HTR-8/SVneo (cell line): ENCODE measurements at places on chromosomes 5 and 9.

DNA sequence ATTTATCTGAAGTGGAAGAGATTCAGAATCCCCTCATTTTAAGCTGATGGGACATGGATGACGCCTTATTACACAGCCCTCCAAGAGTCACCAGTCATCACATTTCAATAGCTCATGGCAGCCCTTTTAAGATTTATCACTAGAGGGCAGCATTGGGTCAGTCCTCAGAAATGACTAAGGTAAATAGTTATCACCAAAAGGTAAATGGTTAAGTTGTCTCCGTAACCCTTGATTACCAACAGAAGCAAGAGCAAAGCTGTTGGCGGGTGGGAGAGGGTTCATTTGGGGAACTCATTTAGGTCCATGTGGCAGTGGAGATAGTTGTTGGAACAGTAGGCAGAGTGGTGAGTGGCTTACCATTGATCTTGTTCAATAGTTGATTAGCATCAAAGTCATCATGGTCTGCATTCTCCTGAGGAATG, 12.0 kb upstream of the C9 start:
- DNase-seq: peak; percentile 67

- no peak for DNase-seq
These were observed 58.1 kb downstream of the ALDH7A1 start for GRCh38 chr5:126536874-126537273.

DNA sequence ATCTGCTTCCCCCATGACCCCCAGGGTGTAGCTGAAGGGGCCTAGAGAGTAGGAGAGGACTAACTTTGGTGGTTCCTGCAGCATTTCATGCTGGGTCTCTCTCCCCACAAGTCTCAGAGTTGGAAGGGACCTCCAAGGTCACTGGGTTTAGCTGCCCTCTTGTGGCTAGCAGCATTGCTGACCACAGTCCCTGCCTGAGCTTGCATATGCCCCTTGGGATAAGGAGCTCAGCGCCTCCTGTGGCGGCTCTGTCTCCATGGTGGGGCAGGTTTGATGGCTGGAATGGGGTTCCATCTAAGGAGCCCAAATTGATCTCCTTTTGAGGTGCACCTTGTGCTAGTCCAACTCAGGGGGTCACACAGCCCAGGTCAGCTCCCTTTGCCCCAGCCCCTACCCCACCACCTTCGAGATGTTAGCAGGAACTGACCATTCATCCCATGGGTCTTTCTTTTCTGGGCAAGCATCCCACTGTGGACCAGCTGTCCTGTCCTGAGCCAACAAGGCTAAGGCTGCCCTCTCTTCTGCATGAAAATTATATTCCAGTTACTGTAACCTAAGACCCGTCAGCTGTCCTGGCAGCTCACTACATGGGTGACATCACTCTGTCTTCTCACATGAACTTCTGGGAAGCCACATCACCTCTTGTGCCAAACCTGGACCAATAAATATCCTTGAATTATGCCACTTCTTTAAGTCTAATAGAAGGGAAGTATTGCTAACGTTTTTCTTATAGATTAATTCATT, 196.2 kb downstream of the HSPA4 start:
- DNase-seq: peak; percentile 56

GRCh38 chr5:14824499-14824898, 47.1 kb downstream of the ANKH start:
- DNase-seq: no peak

- no peak for DNase-seq
These were observed 13.5 kb downstream of the NREP start for GRCh38 chr5:111743512-111743911.

- DNase-seq: peak; percentile 51
These were observed 1.5 kb downstream of the NKD2 start for GRCh38 chr5:1010181-1010510.

DNA sequence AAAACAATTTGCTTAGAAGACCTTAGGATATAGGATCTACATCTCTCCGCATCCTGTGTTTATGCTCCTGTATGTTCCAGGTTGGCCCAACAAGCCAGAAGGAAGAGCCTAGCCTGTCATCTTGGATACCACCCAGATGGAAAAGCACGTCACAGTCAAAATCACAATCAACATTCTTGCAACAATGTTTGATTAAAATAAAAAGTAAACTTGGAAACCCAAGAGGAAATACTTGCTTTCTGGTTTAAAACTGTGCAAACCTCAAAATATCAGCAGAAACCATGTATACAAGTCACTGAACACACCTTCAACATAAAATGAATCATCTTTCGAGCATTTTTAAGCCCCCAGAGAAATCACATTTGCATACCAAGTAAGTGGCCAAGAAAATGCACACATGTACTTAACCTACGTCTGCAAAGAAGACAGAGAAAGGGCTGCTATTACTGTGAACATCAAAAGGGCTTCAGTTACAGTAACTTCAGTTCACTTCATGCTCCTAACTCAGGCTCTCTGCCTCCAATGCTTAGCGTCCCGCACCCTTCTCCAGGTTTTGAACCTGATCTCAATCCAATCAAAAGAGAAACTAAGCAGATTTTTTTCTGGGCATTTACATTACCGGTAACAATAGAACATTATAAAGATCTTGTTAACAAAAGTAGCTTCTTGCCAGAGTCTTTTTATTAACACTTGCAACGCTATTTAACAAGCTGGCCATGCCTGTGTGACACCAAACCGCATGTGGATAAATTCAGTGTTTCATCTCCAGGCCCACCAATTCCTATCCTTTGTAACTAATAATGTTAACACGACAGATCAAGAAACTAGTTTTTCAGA, 1.3 kb downstream of the ENC1 start:
- DNase-seq: no peak

DNA sequence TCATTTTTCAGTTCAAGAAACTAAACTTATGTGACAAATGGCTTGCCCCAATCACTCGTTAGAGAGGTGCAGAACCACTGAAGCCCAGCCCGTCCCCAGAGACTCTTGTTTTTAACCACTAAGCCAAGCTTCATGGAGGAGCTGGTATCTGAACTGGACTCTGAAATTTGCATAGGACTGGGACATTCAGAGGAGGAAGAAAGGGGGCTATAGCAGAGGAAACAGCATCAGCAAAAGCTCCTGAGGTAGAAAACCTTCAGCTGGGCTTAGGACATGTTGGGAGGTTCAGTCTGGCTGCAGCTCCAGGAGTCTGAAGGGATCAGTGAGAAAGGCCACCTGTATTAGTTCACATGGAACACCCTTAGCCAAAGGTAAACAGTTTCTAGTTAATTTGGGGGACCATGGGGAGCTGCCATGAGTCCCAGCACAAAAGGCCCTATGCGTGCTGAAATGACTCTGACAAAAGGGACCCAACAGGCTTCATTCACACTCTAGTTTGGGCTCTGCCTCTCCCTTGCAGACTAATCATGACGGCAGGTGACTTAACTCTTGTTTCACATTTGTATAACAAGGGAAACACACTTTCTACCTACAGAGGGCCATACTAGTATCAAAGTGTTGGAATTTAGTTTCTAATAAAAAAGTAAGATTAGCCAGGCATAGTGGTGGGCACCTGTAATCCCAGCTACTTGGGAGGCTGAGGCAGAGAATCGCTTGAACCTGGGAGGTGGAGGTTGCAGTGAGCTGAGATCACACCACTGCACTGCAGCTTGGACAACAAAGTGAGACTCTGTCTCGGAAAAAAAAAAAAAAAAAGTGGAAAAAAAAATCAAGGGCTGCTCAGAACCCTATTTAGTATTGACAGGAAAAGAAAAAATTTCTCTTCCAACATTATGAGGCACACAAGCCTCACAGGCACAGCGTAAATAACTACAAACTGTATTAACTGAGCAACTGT, 10.2 kb downstream of the FBXO10 start:
- DNase-seq: no peak

GRCh38 chr5:33745101-33745770, 146.6 kb downstream of the ADAMTS12 start:
- no peak for DNase-seq

DNA sequence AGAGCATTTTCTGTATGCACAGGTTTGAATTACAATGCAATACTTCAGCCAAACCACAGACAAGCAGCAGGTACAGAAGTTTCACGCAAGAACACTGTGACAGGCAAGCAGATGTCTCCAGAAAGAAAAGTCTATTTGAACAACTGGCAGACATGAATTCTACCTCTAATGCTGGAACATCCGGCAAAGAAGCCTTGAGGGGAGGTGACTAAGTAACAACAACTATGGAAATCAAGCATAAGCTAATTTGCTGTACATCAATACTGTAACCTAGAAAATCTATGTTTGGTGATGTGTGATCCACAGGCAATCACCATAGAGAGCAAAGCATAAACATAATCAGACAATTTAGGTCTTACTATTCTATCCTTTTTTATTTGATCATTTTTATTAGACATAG, 65.5 kb downstream of the PLK2 start:
- no peak for DNase-seq

GRCh38 chr9:98925956-98926355, 17.8 kb upstream of the COL15A1 start:
- no peak for DNase-seq

- no peak for DNase-seq
These were observed 131.4 kb downstream of the OXCT1 start for GRCh38 chr5:41738710-41739354.

- no peak for DNase-seq
These were observed 875 bp downstream of the ACO1 start for GRCh38 chr9:32385152-32385884.

DNA sequence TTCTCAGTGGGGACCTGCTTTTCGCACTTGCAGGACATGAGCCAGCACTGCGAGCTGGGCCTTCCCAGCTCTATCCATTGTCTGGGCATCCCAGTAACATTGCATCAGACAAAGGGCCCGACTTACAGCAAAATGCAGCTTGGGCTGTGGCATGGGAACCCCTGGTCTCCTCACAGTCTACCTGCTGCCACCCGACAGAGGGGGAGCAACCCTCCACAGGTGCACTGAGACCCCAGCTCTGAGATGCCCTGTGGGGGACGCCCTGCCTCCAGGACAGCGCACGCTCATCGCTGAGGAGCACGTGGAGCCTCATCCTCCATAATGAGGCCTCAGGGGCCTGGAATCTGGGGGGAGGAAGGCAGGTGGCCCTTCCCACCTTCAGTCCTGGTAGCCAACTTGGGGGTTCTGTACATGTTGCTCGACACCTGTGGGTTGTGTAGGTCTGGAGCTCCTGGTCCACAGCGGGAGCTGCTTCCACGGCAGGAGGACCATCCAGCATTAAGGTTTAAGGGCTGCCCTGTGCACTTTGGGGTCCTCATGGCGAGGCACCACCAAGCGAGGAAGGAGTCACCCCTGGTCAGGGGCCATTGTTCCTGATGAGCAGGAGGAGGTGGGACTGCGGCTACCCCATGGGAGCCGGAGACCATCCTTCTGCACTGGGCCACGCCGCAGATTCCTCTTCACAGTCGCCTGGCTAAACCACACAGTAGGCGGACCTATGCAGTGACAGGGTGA, 376.5 kb upstream of the IRX1 start:
- DNase-seq: no peak

DNA sequence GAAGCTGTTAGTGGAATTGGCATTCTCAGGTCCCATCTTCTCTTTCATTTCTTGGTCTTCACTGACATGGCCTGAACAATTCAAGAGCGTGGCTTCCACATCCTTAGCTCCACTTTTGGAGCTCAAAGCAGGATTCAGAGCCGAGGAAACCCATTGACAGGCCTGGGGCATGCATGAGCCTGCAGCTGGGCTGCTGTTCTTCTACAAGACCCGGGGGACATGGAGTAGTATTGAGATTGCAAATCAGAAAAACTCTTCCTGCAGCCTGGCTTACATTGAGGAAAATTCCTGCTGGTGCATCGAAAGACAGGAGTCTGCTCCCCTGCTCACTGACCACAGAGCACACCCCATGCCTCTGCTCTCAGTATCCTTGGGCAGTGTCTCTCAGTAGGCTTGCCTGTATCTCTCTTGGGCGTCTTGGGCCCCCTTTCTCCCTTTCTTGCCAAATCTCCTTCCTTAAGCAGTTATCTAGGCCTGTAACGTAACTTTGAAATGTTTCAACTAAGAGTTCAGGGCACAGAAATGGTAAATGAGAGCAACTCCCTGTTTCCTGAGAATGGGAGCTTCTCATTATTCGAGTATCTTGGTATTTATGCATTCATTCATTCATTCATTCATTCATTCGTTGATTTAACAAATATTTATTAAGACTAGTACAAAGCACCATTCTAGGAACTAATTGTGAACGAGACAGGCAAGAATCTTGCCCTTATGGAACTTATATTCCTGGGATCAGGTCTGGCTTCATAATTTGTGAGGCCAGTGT, 603.6 kb upstream of the CLINT1 start:
- no peak for DNase-seq

DNA sequence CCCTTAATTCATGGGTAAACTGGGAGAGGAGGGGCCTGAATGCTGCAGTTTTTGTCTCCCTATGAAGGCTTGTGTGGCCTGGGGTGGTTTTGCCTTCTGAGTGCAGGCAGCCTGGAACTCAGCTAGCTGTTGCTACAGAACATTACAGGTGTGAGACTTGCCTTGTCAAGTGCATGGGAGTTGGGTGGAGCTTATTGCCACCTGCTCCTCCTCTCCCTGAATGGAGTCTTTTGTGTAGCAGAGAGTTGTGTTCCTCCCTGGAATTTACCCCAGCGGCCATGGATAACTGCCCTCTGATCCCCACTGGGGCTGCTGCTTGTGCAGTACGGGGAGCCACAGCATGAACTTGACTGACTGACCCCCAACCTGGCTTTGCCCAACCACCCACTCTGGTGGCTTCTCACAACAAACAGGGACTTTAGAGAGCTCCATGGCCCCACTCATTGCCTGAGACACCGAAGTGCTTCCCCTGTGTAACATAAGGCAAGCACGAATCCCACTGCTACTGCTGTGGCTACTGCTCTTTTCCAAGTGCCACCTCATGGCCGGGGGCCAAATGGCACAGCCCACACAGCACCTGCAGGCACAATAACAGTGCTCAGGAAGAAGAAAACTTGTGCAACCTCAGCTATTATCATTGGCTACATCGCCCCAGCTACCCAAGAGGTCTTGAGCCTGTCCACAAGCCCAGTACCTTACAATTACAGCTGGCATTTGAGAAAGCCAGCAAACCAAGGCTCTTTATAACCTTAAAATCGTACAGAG, 942.9 kb downstream of the CDH18 start:
- no peak for DNase-seq

DNA sequence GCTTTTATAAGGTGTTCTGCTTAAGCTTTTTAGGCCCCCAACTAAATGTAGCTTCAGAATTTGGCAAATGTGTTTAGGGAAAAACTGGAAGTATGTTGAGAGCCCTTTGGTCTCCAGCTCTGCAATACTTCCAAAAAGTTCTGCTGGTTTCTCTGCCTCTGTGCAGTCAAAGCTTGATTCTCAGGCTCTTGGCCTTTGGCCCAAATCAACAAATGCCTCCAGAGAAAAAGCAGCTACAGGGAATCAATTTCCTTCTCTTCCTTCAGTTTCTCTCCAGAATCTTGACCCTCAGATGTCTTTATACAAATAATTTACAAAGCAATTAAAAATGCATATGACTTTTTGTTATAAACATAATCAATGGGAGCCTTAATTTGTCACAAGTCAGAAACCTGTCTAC, 235.7 kb downstream of the COMMD10 start:
- no peak for DNase-seq

DNA sequence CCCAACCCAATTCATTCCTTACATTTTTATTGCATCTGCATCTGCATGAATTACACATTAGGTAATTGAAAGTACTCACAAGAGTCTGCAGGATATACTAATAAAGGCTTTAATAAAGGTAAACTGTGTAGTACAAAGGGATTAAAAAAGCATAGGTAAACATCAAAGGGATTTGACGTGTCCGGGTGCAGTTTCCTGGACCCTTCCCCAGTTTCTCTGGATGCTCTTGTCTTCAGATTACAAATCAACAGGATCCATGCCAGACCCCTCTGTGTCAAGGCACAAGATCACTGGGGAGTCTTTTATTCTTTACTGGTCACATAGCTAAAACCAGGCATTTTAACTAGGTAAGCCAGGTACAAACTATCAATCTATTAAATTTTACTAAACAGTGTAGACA, 177.2 kb upstream of the TYRP1 start:
- DNase-seq: no peak

GRCh38 chr5:55836191-55836590, 15.0 kb upstream of the IL31RA start:
- DNase-seq: no peak
